Liver (tissue), 10 donors: ENCODE measurements at places on chromosomes 13 and 19. TPM values are rescaled to one million over a fixed set of nuclear protein-coding genes. Genes with fewer than 3 reads are reported as not detected.

The ZNF562 gene
- polyA plus RNA-seq, result 4.1 TPM

DNA sequence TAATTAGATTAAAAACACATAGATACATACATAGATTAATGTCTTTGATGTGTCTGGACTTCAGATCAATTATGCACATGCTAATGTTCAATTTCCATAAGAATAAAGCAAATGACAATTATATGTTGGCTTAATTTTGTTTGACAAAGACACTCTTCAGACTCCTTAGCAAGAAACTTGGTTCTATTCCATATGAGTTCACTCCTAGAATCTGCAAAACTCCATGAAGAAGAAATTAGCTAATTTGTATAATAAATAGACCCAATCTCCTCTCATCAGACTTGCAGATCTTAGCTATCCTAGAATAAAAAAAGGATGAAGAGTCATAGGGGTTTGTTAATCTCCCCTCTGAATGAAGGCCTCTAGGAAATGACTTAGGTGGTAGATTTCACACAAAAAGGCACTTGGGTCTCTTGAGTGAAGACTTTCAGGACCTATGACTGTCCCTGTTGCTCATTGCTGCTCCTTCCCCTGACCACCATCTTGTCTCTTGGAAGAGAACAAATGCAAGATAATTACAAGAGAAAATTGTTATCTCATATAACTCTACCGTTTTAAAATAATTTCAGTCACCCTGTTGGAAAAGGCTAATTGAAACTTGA lies 302.2 kb downstream of the EFNB2 start:
- DNase-seq, result no peak

GRCh38 chr19:27740396-27740795 lies 1472.6 kb downstream of the UQCRFS1 start:
- no peak for DNase-seq

GRCh38 chr13:84265257-84265764 lies 383.0 kb upstream of the SLITRK1 start:
- no peak for DNase-seq

DNA sequence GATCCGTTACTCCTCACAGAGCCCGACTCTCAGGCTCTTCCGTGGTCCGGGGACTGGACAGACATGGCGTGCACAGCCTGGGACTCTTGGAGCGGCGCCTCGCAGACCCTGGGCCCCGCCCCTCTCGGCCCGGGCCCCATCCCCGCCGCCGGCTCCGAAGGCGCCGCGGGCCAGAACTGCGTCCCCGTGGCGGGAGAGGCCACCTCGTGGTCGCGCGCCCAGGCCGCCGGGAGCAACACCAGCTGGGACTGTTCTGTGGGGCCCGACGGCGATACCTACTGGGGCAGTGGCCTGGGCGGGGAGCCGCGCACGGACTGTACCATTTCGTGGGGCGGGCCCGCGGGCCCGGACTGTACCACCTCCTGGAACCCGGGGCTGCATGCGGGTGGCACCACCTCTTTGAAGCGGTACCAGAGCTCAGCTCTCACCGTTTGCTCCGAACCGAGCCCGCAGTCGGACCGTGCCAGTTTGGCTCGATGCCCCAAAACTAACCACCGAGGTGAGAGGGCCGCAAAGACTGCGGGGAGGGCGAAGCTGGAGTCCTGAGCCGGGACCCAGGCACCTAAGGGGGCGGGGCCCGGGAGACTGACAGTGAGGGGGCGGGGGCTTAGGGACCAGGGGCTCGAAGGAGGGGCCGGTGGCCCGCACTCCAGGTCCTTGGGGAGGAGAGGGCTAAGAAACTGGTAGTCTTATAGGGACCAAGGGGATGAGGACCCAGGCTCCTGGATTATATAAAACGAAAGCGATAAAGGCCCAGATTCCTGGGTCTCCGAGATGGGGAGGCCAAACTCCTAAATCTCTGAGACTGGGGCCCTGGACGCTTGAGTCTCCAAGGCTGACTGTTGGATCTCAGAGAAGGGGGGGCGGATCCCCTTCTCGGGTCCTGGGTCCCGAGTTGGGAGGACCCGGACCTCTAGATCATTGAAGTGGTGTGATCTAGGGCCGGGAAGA lies 2.0 kb downstream of the ETV2 start:
- peak; percentile 87 for DNase-seq

The URAD gene
- not detected for polyA plus RNA-seq

GRCh38 chr19:33350538-33351309 lies 22.8 kb upstream of the CEBPG start:
- no peak for DNase-seq

DNA sequence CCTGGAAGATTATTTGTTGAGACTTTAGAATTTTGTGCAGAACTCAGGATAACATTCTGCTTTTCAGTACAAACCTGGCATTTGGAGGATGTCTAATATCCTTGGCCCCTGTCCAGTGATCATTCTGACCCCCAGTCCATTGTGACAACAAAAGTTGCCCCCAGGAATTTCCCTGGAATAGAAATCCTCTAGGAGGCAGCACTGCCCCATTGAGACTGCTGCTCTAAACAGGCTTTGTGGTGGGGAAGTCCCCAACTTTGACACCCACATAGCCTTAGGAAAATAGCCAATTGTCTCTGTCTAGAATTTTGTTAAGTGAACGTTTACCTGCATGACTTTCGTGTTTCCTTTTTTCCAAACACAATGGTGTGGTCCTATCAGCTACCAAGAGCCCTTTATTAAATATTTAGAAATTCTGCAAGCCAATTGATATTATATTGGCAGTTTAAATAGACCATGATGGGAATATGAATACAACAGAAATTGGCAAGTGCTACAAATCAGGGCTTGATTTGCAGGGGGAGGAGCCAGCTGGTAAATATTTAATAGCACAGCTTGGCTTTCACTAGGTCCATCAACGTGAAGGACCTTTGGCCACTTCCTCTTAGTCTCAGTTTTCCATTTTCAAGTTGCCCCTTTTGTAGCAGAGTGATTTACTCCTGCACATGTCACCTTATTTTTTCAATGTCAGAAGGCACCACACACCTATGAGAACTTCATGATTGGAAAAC lies 451.7 kb downstream of the EFNB2 start:
- DNase-seq, result no peak

- no peak for DNase-seq
Observed at GRCh38 chr13:113808058-113808834, 49.2 kb downstream of the TMEM255B start.

DNA sequence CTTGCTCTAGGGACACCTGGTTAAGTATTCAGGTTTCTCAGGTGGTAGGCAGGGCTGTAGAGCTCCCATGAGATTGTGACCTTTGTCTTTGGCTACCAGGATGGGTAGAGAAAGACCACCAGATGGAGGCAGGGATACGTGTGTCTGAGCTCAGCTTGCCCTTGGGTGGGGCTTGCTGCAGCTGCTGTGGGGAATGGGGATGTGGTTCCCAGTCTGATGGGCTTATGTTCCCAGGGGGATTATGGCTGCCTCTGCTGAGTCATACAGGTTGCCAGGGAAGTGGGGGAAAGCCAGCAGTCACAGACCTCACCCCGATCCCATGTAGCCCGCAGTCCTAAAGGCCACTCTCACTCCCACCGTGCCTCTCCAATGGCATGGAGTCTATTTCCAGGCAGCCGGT lies 659.9 kb upstream of the KLF12 start:
- no peak for DNase-seq

GRCh38 chr19:16836115-16837034 lies 7.2 kb downstream of the SIN3B start:
- DNase-seq, result no peak

DNA sequence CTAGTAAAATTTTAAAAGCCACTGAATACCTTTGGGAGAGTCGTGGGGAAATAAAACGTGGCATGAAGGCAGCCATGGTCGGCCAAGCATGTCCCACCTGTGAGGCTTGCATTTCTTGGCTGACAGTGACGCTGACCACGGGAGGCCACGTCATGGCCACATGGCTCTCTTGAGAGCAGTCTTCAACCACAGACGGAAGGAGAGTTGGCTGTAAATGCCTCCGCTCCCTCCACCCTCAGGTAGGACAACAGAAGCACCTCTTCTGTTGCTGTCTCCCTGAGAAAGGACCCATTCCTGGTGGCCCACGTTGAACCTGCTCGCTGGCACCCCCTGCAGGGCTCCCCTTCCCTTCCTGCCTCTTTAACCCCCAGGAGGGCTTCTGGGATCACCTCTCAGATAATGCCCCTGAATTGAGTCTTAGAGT lies 10.6 kb upstream of the LRRC25 start:
- peak; percentile 74 for DNase-seq

DNA sequence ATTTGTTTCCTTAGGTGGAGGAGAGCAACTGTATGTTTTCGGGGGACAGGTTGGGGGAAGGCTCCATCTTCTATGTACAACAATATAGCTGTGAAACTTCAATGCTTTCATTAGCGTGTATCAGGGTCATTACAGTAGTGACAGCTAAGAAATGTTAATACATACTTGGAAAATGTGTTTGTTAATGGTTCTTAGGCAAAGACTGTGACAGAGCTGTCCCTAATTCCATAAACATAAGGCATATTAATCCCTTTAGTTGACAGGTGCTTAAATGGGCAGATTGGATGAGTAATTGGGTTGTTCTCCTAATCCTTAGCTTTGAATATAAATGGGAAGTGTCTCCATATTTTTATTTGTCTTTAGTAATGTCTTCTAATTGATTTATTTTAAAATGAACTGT lies 313.7 kb downstream of the HS6ST3 start:
- DNase-seq, result no peak

DNA sequence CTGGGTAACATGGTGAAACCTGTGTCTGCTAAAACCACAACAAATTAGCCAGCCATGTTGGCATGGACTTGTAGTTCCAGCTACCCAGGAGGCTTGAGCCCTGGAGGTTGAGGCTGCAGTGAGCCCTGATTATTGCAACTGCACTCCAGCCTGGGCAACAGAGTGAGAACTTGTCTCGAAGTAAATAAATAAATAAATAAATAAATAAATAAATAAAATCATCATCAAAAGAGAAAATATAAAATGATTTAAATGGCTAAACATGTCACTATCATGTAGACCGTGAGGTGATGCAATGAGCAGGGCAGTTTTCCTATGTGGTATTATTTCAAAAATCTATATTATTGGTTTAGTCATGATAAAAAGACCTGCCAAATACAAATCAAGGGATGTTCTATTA lies 2074.3 kb downstream of the PCDH9 start:
- DNase-seq, result no peak

DNA sequence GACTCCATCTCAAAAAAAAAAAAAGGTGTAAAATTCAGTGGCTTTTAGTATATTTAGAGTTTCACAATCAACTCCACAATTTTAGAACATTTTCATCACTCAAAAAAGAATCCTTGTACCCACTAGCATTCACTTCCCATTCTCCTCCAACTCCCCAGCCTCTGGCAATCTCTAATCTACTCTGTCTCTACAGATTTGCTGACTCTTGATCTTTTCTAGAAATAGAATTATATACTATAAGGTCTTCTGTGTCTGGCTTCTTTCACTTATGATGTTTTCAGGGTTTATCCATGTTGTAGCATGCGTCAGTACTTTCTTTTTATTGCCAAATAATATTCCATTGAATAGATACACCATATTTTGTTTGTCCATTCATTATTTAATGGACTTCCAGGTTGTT lies 8.0 kb upstream of the FARP1 start:
- DNase-seq, result no peak

The ZSCAN18 gene
- 2.1 TPM for polyA plus RNA-seq

The LYPD3 gene
- 0.38 TPM for polyA plus RNA-seq

GRCh38 chr13:44448875-44449274 lies 75.3 kb downstream of the SERP2 start:
- DNase-seq, result no peak

DNA sequence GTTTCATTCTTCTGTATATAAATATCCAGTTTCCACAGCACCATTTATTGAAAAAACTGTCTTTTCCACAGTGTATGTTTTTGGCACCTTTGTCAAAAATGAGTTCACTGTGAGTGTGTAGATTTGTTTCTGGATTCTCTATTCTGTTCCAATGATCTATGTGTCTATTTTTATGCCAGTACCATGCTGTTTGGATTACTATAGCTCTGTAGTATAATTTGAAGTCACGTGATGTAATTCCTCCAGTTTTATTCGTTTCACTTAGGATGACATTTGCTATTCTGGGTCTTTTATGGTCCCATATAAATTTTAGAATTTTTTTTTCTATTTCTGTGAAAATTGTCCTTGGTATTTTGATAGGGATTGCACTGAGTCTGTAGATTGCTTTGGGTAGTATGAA lies 11.0 kb upstream of the ZNF823 start:
- no peak for DNase-seq

DNA sequence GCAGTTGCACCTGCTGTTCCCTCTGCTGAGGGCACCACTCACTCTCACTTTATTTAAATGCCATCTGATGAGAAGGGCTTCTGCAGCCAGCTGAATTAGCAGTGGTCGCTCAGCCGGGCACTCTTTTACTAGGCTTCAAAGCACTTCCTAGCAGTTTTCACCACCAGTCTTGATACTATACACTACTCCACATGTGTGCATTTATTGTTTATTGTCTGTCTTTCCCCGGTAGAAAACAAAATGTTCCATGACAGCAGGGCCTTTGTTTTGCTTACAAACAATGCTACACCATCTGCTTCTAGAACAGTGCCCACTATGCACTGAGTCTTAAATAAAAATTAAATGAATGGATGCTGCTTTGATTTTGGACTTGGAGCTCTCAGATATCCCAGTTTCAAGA lies 404.9 kb downstream of the FGF14 start:
- DNase-seq, result no peak

DNA sequence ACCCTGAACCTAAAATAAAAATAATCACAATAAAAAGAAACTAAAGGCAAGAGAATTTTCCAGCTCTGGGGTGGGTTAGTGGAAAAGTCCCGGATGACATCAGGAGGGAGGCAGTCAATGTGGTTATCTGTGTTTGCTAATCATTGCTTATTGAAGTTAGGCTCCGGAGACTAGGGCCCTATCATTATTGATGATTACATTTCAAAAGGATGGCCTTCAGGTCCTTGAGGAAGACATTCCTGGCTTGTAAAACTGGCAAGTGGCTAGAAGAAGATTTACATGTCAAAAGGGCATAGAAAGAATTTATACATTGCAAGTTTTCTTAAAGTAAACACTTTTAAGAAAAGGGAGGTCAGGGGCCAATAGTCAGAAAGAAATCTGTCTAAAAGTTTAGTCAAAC lies 123.4 kb downstream of the POSTN start:
- DNase-seq, result no peak

DNA sequence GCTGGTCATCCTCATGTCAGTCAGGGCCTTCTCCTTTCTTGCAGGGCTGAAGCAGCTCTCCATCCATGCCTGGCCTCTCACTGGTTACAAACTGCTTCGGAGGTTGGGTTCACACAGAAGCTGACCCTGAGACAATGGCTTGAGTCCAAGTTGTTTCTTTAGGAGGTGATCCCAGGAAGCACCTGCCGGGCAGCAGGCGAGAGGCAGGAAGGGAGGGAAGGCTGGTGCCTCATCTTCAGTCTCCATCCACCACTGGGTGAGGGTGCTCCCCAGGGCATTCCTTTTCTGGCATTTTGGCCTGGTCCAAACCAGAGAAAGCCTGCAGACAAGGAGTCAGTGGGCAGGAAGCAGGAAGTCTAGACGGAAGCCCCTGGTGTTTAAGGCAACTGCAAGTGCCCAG lies 17.6 kb upstream of the SPATA13 start:
- DNase-seq, result no peak
